GM06990 (cell line): ENCODE measurements at places on chromosomes 12 and 14.

DNA sequence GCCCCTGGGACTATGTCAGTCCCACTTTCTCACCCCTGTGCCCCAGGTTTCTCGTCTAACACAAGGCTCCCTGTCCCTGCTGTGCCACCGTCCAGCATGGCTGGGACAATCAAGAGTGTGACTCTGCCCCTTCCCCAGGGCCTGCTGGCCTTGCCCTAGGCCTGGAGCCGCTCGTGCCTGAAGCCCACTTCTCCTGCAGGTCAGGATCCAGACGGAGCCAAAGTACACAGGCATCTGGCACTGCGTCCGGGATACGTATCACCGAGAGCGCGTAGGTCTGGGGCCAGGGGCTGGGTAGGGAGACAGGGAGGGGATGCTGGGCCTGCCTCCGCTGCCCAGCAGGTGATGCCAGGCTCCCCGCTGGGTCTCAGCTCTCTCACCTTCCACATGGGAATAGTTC lies 2.8 kb downstream of the SLC25A47 start:
- no peak for DNase-seq

DNA sequence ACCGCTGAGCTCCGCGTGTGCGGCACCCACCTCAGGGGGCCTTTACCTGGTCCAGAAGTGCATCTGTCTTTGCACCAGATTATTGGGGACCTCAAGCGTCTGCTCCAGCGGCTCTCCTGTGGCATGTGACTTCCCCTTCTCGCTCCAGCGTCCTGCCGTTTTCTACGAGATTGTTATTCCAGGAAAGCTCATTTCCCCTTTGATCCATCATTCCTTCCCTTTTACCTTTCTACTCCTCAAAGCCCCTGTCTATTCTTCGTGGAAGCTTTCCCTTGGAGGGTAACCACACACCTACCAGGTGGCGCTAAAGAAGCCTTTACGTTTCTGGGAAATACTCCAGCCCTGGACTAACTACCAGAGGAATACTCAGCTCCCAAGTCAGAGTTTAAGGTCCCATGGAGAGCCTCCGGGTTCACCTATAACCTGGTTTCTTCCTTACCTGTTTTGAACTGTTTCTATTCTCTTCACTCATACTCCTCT lies 1.5 kb downstream of the FKBP4 start:
- no peak for DNase-seq

- DNase-seq = no peak
These were observed 15.7 kb upstream of the FIGNL2 start for GRCh38 chr12:51863933-51864832.

DNA sequence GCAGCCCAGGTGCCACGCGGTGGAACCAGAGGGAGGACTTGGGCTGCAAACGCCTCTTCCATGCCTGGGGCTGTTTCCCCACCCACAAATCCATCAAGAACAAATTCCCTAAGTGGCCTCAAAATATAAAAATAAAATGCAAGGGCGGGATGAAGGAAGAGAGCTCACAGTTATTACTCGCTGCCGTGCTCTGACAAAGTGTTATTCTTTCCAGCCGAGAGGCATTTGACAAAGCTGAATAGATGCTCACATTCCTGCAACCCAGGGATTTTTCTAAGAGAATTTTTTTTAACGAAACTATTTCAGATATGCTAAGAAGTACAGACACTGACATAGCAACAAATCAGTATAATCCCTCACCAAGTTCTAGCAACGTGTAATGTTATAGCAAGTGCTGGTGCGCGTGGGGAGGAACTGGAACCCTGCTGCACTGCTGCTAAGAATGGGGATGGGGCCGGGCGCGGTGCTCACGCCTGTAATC lies 70.7 kb downstream of the SCARB1 start:
- DNase-seq = no peak

DNA sequence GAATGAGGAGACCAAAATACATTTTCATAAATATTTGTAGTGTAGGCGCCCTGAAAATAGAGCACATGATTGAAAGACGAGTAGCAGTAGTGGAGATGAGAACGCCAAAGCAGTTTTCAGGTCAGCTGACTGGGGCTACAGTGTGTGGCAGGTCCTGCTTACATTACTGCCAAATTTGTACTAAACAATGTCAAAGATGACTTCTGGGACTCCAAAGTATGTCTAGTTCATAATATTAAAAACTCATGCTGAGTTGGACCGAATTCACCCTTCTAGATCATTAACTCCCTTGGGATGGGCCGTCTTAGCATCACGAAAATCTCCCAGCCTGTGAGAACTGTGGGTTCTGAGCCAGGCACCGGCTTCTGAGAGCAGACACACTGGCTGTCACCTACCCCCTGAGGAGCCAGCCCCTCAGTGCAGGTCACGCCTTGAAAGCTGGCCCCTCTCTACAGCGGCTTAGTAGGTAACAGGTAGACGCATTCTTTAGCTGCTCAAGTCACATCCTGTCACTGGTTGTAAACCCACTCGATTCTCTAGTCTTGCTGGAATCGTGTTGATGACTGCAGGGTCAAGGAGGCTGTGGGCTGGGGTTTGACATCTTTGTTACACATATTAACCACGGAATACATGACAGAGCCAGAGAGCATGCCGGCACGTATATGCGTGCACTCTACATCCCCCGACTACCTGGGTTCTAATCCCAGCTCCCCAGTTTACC lies 210.4 kb downstream of the ETV6 start:
- no peak for DNase-seq

GRCh38 chr14:39268393-39268792 lies 34.7 kb downstream of the MIA2 start:
- no peak for DNase-seq

- no peak for DNase-seq
These were observed 143.2 kb downstream of the ZFP36L1 start for GRCh38 chr14:68649476-68650189.

DNA sequence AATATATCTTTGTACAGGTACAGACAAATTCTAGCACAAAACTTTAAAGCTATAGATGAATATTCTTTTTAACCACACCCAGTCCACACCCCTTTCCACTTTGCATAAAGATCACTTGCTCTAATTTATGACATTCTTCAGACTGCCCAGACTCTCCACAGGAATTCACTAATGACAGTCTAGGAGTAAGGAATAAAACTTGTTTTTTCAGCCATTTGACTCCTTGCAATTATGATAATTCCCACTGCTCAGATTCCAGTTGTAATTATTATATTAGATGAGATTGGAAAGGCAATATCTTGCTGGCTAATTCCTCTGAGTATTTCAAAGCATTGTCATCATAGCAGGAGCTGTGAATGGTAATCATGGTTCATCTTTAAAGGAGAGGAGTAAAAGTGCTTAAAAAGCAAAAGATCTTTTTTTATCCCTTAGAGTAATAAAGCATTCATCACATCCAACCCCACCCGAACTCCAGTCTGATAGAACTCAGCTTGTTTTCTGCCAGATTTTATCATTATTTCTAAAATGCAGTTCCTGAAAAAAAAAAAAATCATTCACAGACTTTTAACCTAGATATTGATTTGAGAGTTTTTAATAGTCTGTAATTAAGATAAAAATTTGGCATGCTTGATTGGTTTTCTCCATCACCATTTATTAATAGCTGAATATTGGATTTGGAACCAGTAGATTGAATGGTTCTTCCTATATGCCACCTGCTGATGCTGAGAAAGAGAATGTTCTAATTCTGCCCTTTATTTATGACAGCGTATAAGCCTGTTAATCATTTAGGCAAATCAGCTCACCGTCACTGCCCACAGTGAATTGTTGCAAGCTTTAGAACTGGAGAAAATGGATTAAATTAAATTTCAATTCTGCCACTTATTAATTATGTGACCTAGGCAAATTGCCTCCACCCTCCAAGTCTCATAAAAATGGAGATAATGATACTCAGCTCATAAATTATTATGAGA lies 93.9 kb upstream of the RASSF8 start:
- DNase-seq = no peak
